Hematopoietic multipotent progenitor cell treated with erythropoietin and hydrocortisone succinate and interleukin-3 and kit ligand, for 4 days (in vitro differentiated cells): ENCODE measurements at places on chromosomes 5 and 9.

- no peak for DNase-seq
Measured at GRCh38 chr5:180136630-180137381, 65.2 kb upstream of the RNF130 start.

DNA sequence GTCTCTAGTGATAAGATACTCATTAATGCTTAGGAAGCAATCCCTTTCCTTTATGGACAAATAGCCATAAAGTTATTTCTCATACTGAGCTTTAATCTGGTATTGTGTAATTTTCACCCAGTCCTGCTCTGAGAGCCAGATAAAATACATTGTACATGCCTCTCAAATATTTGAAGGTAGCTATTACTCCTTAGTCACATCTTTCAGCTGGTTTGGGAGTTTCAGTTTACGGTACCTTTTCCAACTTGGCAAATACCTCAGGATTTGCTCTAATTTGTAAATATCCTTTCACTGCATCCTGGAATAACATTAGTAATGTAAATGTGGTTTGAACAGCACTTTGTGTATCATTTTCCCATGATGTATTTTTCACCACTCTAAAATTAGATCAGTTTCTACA lies 47.4 kb downstream of the ABHD17B start:
- DNase-seq: no peak

GRCh38 chr5:65800775-65801174 lies 78.8 kb downstream of the NLN start:
- DNase-seq: no peak

DNA sequence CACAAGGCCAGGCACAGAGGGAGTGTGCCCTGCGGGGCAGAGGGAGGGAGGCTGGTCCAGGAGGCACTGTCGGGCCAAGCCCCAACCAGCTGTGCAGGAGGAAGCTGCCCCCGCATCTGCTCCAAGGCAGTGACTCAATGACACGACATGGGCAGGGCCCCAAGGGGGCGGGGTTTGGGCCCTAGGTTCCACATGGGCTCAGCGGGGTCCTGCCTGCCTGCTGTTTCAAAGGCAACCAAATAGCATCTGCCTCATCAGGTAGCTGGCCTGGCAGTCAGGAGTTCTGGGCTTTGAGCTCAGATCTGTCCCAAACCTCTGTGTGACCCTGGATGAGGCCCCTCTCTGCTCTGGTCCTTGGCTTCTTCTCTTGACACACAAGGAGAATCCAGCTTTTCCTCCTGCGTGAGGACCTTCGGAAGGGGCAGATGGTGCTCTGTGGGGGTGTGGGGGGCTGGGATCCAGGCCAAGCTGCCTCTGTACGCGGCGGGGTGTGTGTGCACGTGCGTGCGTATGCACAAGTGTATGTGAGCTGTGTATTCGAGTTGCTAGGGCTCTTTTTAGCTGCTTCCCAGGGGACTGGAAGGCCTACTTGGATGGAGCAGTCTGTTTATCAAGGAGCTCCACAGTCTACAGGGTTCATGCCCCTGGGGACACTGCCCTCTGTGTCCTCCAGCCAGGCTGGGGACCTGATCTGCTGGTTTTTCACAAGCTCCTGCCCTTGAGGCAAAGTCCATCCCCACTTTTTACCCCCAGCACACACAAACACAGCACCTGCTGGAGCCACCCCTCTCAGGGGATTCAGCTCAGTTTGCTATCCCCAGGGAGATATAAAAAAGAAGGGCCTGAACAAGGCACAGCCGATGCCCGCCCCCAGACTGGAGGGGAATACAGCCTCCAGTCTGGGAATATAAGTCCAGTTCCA lies 138.9 kb downstream of the RGS3 start:
- DNase-seq: peak; percentile 86
